ENCODE measurements at places on chromosomes 1 and 21.

- no peak for DNase-seq
Measured at GRCh38 chr1:4132352-4133296, 232.6 kb upstream of the C1orf174 start.

- no peak for DNase-seq
Measured at GRCh38 chr1:153251562-153251961, 7.9 kb upstream of the LORICRIN start.

GRCh38 chr21:24375201-24375600 lies 1232.1 kb downstream of the MRPL39 start:
- peak; percentile 38 for DNase-seq

DNA sequence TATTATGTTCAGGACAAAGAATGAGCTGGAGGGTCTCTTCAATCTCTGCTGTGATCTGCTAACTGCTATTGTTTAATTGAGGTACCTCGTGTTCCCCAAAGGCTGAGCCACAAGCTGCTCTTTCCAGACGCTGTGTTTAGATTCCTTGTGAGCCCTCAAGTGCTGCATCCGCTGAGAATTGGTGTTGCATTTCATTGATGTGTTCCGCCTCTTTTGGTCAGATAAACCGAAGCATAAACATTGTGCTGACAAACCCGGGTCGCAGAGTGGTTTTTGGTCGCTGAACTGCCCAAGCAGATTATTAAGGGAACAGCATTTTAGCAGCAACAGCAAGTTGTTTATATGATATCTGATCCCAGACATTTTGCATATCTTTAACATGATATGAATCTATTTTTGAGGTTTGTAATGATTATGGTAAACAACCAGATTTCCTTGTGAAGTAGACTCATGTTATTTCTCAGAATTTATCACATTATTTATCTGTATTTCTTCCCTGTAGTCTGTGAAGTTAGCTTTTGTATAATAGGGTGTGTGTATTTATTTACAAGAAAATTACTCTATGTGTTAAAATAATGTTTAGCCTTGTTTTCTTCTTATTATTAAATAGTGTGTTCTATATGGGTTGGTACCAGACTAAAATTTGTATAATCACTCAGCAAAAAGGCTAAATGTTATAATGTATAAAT lies 217.2 kb upstream of the C1orf105 start:
- DNase-seq = no peak
